Inflammatory macrophage (primary cell): ENCODE measurements at places on chromosomes 3 and 15.

DNA sequence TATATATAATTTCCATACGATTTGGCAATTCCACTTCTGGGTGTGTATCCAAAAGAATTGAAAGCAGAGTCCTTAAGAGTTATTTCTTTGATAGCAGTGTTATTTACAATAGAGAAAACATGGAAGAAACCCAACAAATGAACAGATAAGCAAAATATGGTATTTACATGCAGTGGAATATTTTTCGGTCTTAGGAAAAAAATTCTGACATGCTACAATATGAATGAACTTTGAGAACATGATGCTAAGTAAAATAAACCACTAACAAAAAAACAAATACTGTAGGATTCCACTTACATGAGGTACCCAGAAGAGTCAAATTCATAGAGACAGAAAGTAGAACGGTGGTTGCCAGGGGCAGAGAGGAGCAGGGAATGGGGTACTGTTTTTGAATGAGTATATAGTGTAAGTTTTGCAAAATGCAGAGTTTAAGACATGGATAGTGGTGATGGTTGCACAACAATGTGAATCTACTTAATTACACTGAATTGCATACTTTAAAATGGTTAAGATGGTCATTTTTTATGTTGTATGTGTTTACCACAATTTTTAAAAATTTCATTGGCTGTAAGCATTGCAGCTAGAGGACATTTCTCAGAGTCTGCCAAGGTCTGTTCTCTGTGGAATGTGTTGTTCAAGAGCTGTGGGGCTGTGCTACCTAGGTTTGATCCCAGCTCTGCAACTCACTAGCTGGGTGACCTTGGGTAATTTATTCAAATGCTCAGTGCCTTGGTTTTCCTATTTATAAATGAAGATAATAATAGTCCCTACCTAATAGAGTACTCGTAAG lies 122.1 kb downstream of the MEX3B start:
- DNase-seq = no peak

GRCh38 chr3:157026091-157026490 lies 133.9 kb downstream of the CCNL1 start:
- no peak for DNase-seq

- no peak for DNase-seq
Observed at GRCh38 chr3:170117134-170117533, 64.4 kb downstream of the PHC3 start.

GRCh38 chr3:8835385-8835784 lies 66.0 kb upstream of the OXTR start:
- no peak for DNase-seq

DNA sequence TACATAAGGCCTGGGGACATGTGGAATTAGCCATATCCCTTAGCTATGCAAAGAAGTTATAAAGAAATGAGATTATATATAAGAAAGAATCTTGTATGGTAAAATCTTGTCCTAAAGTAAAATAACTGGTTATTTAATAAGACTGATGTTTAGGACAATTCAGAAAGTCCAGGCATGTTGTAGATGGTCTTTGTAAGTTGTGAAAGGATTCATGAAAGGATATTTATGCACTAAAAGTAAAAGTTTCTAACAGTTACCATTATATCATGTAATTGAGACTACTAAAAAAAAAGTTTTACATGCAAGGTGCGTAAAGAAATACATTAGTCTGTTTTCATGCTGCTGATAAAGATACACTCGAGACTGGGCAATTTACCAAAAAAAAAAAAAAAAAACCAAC lies 146.3 kb downstream of the FMN1 start:
- DNase-seq = no peak

GRCh38 chr3:151709847-151710246 lies 23.9 kb upstream of the AADACL2 start:
- DNase-seq = no peak

GRCh38 chr15:38283010-38283409 lies 30.4 kb downstream of the SPRED1 start:
- DNase-seq = peak; percentile 24

GRCh38 chr3:144557515-144557914 lies 585.9 kb downstream of the DIPK2A start:
- DNase-seq = no peak

GRCh38 chr3:99250821-99251355 lies 349.4 kb upstream of the DCBLD2 start:
- no peak for DNase-seq

GRCh38 chr3:10466186-10466585 lies 39.2 kb downstream of the ATP2B2 start:
- DNase-seq = no peak

GRCh38 chr3:5319454-5319853 lies 131.9 kb downstream of the EDEM1 start:
- DNase-seq = no peak
